ENCODE measurements at places on chromosomes 6 and 20.
A peak's percentile ranks its signal among the peaks of the same experiment; 100 is the strongest.

DNA sequence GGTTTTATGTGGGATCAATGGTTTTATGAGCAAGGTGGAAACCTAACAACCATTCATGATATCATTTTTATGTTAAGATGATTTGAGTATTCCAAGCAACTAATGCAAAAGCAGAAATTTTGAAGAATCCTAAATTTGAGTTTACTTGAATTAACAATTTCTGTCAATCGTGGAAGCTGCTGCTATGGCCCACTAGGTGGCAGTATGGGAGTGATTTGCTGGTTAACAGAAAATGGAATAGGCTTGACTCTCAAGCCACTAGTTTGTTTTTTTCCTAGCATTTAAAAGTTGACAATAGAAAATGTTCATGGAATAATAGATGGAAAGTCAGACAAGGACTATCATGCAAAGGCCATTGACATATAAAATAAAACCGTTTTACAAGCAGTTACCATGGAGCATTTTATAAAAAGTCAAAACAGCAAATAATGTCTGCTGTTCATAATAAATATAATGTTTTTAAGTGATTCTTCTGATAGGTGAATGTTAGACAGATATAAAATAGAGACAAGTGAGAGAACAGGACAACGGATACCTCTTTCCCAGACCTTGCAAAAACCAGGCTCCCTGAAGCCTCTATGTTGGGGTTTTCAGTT lies 43.0 kb upstream of the TMEM200A start:
- DNase-seq, result peak; percentile 59

GRCh38 chr20:1326031-1326930 lies 2.7 kb downstream of the SDCBP2 start:
- DNase-seq, result peak; percentile 62

- DNase-seq, result peak; percentile 27
Measured at GRCh38 chr6:7086488-7086887, 21.3 kb upstream of the RREB1 start.

- no peak for DNase-seq
Measured at GRCh38 chr20:46058599-46059281, 29.7 kb downstream of the SLC12A5 start.

GRCh38 chr6:139325125-139325524 lies 33.3 kb upstream of the TXLNB start:
- DNase-seq, result no peak

DNA sequence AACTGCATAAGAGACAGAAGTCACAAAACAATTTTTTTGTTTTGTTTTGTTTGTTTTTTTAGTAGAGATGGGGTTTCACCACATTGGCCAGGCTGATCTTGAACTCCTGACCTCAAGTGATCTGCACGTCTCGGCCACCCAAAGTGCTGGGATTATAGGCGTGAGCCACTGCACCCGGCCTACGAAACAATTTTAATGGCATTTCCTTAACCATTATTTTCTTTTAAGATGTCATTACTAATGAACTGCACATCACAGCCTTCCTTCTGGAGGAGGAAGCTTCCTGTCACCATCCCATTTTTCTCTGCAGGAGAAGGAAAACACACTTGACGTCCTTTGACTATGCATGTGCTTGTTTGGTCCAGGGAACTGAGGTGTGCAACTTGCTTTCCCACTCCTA lies 125.3 kb upstream of the AKIRIN2 start:
- DNase-seq, result no peak

- DNase-seq, result no peak
Measured at GRCh38 chr20:42635699-42636411, 553.9 kb downstream of the PTPRT start.

DNA sequence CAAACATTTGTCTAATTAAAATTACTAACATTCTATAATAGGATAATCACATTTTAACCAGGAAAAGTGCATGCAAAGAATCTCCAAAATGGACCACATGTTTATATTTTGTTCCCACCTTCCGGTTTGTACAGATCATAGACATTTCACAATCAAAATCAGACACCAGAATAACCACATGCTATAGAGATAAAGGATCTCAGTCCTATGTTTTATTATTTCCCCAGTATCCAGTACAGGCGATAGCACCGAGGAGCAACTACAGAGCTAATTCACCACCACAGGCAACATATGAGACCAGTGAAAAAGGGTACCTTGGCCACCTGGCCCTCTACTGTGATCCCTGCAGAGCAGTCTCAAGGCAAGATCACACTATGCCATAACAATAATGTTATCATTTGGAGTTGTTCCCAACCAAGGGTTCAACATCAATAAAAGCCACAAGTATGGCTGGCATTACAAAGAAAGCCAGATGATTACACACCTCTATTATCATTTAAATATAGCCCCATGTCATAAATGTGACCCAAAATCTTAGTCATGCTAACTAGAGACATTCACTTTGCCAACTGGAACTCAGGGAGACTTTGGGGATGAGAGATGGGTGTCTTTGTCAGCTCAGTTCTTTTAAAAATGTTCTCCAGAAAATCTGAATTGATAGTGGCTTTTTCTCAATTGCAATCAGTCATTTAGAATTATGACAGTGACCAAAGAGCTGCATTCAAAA lies 46.7 kb downstream of the RALGAPA2 start:
- DNase-seq, result no peak

DNA sequence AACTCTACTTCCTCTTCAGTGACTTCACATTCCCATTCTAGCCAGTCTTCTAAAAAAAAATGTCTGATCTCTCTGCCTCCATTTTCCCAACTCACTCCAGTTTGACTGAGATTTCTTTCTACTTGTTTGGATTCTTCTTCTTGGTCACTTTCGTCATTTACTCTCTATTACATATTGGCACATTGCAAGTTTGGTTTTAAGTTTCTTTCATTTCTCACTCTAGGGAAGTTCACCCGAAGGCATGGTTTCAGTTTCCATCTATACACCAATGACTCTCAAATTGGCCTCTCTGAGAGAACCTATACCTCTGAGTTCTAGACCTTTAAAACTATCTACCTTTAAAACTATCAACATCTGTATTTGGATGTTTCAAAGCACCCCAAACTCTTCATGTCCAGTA lies 51.3 kb downstream of the CD109 start:
- DNase-seq, result peak; percentile 73

- DNase-seq, result no peak
Measured at GRCh38 chr20:59164686-59165391, 1.2 kb downstream of the ZNF831 start.

DNA sequence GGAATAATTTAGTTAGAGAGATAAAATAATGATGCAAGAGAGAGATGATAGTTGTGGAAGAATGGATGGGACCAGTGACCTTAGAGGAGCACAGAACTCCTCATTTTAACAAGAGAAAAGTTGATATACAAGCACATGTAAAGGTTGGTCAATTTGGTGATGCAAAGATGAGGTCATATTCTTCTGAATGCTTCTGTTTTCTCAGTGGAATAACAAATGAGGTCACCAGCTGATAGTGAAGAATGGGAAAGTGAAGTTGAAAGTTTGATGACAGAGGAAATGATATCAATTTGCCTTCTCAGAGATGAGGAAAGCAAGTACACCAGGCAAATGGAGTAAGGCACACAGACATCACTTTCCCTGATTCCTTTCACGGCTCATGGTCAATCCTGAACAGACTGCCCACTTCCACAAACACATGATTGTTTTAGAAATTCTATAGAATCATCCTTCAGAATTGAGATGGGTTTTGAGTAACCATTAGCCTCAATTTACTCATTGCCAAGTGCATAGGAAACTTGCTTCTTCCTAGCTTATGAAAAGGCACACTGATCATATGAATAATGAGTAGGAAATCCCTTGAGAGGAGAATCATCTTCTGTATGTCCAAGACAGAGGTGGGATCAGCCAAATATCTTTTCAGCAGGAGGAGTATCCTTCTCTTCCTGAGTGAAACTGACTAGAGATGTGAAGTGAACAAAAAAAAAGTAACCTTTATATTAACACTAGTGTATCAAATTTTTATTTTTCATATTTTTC lies 82.4 kb upstream of the TCF21 start:
- DNase-seq, result peak; percentile 9

GRCh38 chr6:83006270-83006905 lies 59.3 kb downstream of the UBE3D start:
- DNase-seq, result no peak

DNA sequence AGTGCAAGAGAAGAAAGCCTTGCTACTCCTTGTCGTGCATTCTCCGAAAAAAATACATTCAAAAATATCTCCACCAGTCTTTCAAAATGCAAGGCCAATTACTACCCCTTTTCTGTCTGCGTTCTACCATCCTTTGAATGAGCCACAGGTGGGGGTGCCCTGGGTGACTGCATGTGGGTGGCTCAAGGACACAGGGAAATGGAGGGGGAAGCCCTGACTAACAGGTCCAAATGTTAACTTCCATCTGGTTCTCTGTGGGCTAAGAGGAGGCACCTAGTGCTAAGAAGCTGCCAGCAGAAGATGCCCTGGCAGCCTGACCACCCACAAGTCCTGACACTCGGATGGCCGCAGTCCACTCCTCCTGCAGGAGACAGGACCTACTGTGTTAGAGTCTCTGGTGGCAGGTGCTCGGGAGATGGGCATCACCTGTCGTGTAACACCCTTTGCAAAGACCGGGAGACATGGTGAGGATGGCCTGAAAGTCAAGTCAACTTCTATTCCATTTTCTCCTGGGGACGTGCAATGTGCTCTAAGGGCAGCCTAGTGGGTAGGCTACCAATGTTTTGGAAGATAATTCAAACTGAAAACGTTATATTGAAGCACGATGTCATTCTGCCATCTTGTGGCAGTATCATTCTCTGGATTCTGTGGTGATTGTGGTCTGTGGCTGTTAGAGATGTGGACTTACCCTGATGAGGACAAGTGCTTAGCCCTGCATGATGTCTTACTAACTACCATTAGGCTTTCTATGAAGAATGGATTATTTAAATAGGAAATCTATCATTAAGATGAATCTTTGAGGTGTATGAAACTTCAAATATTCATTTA lies 27.4 kb upstream of the IGF2R start:
- DNase-seq, result peak; percentile 60

GRCh38 chr6:327538-328116 lies 35.3 kb downstream of the DUSP22 start:
- peak; percentile 29 for DNase-seq

DNA sequence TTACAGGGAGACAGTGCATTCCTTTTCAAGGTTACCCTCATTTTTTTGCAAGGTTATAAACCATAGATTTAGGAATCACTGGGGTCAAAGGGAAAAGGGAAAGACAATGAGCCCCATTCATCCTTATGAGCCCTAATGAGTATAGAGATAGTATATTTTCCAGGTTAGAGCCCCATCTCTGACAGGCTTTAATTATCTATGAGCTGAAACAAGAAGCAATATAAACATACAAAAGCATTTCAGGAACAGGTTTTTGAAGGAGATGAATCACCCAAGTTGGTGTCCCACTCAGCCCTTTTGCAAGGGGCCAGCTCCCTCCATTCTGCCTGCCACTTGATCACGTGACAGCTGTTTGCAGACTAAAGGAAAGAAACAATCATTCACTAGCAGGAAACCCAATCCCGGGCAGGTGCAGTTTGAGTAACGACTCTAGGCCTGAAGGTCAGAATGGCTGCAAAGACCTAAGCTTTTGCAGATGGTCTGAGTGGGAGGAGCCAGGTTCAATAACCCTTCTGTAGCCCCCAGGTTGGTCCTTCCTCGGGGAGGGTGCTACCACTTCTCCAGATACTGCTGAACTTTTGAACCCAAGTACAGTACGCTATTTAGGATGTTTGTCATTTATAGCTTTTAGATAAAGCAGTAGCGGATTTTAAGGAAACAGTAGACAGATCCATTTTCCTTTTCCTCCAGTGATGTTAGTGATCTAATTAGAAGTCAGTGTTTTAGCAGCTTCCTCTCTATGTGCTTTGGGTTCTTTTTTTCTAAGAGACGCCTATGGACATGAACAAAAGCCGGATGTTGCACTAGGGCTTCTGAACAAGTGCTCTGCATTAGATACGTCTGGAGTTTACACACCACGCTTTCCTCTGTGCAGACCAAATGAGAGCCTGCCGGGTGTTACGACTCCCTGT lies 253.2 kb downstream of the SOX4 start:
- DNase-seq, result no peak

DNA sequence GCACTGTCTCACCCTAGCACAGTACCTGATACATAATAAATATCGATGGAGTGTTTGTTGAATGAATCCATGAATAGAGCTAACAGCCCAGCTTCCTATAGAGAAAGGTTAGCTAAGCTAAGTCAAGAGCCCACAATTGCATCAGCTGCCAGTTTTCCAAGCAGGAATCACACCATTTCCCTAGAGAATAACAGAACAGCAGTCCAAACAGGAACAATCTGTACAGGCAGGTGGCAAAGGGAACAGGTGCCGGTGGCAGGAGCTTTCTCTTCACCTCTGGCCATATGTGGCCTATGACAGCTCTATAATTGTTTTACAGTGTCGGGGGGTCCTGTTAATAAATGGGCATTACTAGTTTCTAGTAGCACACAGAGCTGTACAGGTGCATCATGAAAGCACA lies 38.8 kb downstream of the ISM1 start:
- no peak for DNase-seq

- DNase-seq, result peak; percentile 29
Measured at GRCh38 chr6:146550911-146551310, 7.3 kb downstream of the RAB32 start.

GRCh38 chr6:28429781-28430180 lies 13.5 kb downstream of the ZSCAN23 start:
- no peak for DNase-seq

DNA sequence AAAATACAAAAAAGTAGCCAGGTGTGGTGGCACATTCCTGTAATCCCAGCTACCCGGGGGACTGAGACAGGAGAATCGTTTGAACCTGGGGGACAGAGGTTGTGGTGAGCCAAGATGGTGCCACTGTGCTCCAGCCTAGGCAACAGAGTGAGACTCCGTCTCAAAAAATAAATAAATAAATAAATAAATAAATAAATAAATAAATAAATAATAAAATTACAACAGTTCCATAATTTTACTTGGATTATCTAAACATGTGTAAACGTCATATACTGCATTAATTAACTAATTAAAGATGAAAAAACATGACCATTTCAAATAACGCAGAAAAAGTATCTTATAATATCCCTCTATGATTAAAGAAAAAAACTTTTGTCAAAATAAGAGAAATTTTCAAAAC lies 65.8 kb downstream of the SAMD3 start:
- DNase-seq, result no peak

DNA sequence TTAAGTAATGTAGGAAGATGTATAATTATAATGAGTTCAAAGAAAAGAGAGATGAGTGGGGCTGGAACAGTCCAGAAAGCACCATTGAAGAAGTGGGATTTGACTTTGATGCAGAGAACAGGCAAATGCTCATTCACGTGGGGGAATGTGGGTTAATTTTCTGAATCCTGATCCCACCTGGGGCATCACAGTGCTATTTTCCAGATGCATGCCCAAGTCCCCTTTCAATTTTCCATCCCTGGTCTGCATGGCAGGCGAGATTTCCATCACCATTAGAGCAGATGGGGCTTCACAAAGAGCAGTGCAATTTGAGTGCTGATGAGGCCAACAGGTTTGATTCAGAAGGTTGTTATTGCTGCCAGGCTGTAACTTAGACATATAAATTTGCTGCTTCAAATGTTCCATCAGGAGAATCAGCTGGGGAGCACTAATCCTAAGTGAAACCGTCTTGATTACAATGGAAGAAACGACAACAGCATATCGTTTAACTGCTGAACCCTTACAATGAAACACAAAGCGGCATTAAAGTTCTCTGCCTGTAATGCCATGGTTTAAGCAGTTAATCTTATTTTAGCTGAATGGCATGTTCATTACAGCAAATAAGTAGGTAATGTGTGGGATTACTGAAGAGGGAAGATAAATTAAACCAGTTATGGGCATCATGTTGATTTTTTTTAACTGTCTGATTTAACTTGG lies 45.2 kb downstream of the OSTM1 start:
- DNase-seq, result no peak

Data from fibroblast of gingiva (primary cell).